ENCODE measurements at places on chromosomes 6 and 20.

- DNase-seq: no peak
These were observed 29.5 kb upstream of the TCFL5 start for GRCh38 chr20:62891111-62891510.

DNA sequence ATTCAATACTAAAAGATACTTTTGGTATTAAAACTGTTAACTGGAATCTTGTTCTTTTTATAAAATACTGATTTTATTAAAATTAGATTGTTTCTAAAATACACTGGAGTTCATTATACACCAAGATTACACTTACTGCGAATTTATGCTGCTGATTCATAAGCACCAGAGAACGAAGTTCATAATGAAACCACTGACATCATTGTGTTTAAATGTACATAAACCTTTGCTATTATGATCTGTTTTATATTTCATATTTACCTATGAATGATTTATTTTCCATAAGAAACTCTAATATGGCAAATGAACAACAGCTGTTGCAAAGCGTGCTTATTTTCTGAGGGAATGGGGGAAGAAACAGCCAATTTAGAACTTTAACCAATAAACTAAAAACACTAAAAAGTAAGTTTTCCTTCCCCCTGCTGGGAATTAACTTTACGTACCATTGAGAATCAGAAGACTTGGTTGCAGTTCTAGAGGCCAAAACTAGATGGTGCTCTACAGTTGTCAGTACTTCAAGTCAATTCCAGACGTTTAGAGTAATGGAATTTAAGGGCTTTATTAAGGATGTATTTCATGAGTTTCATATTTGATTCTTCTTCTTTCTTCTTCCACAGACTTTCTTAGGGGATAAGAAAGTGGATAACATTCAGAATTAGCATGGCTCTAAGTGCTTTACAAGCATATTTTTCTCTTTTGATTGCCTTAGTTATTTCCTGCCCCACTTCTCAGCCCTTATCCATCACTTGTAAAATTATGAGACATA, 30.8 kb upstream of the COL19A1 start:
- no peak for DNase-seq

- no peak for DNase-seq
These were observed 11.4 kb downstream of the TAGAP start for GRCh38 chr6:159033160-159034049.

GRCh38 chr6:111986651-111987050, 67.3 kb upstream of the CCN6 start:
- DNase-seq: no peak

GRCh38 chr20:5933802-5934436, 16.4 kb downstream of the TRMT6 start:
- no peak for DNase-seq

- DNase-seq: no peak
These were observed 84.0 kb downstream of the TASP1 start for GRCh38 chr20:13554706-13555105.

DNA sequence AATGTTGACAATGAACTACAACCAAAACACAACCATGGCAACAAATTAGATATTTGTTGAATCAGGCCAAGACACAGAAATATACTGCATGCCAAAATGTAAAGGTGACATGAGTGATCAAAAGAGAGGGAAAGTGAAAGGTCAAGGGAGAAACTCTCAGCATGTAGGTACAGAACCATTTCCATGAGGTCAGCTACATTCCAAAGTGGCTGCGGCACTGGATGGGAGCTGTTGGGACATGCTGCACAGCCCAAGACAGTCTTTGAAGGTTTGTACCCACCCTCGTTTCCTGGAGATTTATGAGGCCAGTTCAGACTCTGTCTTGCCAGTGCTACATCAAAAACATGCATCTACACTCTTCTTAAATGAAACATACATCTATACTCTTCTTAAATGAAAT, 579.9 kb downstream of the BMP2 start:
- no peak for DNase-seq

DNA sequence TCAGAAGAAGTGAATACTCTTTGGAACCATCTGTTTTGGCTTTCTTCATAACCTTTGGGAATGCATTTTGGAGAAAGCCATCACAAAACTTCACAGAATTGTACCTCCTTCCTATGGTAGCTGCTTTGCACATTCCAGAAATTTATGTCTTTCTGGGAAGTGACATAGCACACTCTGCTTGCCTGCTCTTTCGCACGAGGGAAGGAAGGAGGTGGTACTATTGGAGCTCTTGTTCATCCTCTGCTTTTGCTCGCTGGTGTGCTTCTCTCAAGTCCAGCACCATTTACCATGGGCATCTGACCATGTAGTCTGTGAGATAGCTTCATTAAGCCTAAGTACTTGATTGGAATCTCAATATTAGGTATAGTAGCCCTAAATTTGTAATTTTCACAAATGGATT, 473.3 kb upstream of the SLC35B3 start:
- DNase-seq: no peak

GRCh38 chr20:34528921-34529297, 12.7 kb downstream of the DYNLRB1 start:
- DNase-seq: no peak

DNA sequence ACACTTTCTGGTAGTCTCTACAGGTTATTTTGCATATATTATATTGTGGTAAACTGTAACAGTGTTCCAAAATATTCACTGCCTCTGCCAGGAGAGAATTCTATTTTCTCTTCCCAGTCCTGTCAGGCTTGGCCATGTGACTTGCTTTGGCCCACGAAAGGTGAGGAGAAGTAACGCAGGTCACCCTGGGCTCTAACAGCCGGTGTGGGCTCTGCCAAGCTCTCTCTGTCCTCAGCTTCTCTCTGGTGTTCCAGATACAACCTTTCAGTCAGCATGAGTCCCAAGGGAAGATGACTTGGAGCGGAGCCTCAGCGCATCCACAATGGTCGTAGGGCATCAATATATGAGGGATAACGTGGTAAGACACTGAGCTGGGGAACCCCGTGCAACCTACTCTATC, 113.0 kb upstream of the RREB1 start:
- DNase-seq: no peak

GRCh38 chr6:147999001-147999540, 343.6 kb upstream of the SASH1 start:
- DNase-seq: no peak

- DNase-seq: no peak
These were observed 71.2 kb upstream of the THBS2 start for GRCh38 chr6:169324656-169325459.

DNA sequence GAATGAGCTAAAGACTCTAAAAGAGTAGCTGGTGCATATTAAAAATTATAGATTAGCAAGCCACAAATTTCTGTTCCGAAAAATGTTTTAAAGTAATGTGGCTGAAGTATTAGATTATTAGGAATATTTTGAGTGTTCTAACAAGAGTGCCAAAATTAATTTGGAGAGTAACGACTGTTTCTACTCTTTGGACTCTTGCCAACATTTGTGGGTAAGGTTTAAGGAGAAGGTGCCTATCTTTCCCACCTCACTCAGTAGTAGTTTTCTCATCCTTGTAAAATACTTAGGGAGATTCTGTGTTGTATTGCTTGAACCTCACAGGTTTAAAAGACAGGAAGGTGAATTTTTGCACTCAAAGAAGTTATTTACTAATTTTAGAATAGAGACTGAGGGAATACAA, 5.0 kb downstream of the HSF2 start:
- DNase-seq: no peak

- no peak for DNase-seq
These were observed 30.1 kb downstream of the GPX6 start for GRCh38 chr6:28485482-28485881.

DNA sequence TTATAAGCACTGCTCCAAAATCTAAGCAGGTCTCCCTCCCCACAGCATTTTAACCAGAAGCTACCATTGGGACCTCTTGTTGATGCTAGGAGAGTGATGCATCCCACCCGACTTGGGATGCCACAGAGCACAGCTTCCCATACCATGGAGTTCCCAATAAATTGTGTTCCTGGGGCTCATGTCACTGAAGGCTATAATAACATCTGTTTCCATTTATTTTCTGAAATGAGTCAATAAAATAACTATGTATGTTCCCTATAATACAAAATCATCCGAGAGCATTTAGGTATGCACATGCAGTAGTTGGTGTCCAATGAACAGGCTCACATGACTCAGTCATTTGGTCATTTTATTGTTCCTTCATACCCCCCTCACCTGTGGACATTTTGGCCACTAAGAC, 204.2 kb downstream of the TBC1D7 start:
- no peak for DNase-seq

DNA sequence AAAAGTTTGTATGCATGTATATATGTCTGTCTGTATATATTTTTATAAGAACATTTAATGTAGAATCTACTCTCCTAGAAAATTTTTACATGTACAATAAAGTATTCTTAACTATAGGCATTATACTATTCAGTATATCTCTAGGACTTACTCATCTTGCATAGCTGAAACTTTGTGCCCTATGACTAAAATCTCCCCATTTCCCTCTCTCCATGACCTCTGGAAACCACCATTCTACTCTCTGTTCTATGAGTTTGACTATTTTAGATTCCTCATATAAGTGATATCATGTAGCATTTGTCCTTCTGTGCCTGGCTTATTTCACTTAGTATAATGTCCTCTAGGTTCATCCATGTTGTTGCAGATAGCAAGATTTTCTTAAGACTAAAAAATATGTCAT, 205.1 kb upstream of the SMLR1 start:
- no peak for DNase-seq

DNA sequence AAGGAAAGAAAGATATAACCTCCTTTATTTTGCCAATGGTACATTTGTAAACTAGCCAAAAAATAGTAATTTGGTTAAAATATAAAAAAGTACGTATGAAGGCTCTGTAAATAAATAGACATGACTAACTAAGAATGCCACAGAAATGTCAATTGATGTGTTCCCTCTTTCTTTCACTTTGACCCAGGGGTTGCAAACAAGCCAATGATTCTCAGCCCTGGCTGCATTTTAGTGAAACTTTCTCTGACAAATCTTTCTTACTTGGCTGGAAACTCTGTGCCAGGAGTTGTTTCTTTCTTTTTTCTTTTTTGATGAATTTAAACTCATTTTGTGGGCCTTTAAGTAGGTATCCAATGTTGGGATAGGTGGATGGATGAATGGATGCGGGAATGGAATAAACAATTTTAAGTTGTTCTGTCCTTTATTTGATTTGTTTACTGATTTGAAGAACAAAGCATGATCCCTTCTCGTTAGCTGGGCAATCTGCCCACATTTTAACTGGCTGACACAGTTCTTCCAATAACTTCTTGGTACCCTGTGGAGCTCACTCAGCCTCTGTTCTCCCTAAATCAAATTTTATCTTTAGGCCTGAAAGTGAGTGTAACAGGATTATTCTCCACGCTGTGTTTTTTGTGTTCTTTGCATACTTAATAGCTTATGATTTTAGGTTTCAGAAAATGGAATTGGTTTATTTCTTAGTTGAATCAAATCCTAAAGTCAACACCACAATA, 58.6 kb upstream of the GCLC start:
- DNase-seq: no peak

GRCh38 chr6:167779993-167780655, 46.6 kb upstream of the AFDN start:
- no peak for DNase-seq

DNA sequence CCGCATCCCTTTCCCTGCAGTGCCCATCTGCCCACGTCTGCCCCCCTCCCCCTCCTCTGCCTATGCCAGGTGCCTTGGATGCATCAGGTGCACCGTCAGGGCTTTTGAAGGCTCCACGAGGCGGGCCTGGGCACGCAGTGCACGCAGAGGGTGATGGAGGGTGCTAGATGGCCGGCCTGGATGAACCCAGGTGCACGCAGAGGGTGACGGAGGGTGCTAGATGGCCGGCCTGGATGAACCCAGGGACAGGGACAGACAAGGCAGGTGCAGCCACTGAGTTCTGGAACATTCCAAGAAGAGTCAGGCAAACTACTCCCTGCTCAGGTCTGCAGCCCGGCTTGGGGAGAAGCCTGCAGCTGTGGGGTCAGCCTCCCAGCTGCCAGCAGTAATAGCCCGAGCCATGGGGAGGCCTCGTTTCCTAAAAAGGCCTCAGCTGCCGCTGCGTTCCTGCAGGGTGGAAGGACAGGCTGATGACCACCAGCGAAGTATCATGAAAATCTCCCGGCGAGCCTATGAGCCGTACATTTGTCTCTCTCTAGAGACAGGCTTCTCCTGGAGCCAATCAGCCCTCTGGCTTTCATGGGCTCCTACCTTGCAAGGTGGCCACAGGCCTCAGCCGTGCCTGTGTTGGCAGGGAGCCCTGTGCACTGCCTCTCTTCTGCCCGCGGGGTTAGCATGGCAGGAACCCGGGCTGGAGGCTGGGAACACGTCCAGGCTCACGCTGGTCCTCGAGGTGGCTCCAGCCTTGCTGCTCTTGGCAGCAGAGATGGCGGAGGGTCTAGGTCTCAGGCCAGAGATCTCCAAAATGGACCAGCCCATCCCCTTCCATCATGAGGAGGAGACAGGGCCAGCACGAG, 29.6 kb downstream of the NTSR1 start:
- no peak for DNase-seq

- no peak for DNase-seq
These were observed 41.7 kb downstream of the GFOD1 start for GRCh38 chr6:13445744-13446115.

DNA sequence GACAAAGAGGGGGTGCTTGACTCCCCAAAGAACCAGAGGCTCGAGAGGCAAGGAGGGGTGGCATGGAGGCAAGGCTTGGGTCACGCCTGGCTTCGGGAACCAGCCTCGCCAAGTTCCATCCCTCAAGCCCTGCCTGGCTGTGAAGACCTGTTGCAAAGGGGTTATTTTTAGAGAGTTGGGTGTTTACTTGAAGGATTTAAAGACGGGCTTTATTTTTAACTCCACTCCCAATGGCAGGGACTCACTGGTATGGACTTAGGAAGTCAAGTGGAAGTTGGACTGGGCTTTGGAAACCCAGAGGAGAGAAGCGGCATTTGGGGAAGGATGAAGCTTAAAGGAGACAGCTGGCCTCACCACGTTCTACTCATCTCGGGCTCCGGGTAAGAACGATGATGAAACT, 43.1 kb downstream of the JPH2 start:
- no peak for DNase-seq

GRCh38 chr6:28711325-28711724, 185.6 kb downstream of the GPX5 start:
- no peak for DNase-seq

DNA sequence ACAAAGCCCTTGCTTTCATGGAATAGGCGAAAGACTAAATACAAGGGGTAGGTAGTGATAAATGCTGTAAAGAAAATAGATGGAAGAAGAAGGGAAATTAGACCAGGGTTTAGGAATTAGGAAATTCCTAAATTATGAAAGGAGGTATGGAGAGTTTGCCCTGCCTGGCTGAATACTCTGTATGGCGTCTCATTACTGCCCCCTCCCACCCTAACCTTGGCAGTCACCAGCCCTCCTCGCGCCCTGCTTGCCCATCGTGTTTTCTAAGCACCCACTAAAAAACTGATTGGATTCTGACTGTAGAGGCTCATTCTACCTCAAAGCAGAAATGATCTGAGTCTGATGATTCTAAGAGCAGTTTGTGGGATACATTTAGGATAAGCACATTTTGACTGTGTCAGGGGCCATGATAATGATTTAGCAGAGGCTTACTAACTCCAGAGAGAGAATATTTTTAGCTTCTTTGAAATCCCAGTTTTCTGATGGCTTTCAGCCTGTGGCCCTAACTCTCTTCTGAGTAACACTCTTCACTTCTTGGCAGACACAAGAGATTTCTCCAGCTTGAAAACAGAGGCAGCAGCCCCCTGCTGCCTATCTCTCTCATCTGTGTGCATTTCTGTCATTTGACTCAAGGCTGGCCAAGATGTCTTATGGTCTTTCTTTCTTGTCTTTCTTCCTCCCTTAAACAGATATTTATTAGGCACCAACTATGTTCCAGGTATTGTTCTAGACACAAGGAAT, 1.4 kb upstream of the CHD6 start:
- no peak for DNase-seq
